NCI-H1048 (cell line): ENCODE measurements at places on chromosomes 13 and 19.

GRCh38 chr13:28455580-28456194 lies 39.2 kb downstream of the FLT1 start:
- DNase-seq, result no peak

- DNase-seq, result no peak
These were observed 40.8 kb downstream of the GGACT start for GRCh38 chr13:100547791-100548201.

GRCh38 chr13:44128552-44129001 lies 245.0 kb upstream of the SERP2 start:
- DNase-seq, result no peak

- no peak for DNase-seq
These were observed 13.6 kb upstream of the STRN4 start for GRCh38 chr19:46759817-46760333.

GRCh38 chr13:28754698-28755545 lies 36.2 kb upstream of the SLC46A3 start:
- DNase-seq, result no peak

DNA sequence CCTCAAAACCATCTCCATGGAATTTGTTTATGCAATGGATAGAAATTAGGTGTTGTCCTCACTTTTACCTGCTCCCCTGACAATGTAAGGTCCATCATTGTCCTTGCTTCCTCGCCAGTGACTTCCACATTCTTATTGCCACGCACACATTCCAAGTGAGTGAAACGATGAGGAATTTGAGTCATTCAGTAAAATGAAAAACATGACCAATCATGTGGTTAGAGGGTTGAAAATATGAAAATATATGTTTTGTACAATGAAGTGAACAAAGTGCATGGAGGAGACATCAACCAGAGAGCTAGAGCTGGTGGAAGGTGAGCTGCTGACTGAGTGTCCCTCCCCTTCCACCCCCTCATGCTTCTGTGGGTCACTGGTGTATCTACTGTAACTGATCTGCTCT lies 91.7 kb downstream of the ATP8A2 start:
- no peak for DNase-seq

DNA sequence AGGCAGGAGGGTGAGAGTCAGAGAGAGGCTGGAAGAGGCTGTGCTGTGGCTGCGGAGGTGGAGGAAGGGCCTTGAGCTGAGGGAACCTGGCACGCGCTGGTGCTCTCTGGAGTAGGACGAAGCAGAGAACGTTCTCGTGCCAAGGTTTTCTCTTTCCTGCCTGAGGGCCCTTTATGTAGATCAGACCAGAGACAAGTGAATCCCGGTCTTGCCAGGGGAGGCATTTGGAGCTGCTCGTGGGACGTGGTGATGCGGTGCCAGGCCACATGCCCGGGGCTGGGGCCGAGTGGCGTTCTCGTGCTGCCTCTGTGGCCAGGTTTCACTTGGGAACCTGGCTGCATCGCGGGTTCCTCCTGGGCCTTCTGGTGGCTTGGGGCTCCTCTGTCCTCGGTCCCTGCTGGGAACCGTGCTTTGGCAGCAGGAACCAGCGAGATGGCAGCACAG lies 54.2 kb downstream of the KDM4B start:
- no peak for DNase-seq

GRCh38 chr19:29448046-29448445 lies 77.7 kb upstream of the VSTM2B start:
- DNase-seq, result no peak

DNA sequence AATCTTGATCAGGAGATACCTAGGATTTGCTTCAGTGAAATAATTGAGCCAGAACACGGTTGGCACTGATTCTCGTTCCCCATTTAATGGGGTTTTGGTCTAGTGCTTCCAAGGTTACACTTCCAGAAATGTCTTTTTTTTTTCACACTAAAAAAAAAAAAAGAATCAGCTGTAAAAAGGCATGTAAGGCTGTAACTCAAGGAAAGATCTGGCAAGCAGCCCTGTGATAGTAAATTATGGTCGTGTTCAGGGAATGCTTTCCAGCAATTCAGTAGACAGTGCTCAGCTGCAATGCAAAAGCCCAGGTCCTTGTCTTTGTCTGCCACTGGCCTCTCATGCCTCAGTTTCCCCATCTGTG lies 27.2 kb upstream of the NDUFS7 start:
- DNase-seq, result no peak

DNA sequence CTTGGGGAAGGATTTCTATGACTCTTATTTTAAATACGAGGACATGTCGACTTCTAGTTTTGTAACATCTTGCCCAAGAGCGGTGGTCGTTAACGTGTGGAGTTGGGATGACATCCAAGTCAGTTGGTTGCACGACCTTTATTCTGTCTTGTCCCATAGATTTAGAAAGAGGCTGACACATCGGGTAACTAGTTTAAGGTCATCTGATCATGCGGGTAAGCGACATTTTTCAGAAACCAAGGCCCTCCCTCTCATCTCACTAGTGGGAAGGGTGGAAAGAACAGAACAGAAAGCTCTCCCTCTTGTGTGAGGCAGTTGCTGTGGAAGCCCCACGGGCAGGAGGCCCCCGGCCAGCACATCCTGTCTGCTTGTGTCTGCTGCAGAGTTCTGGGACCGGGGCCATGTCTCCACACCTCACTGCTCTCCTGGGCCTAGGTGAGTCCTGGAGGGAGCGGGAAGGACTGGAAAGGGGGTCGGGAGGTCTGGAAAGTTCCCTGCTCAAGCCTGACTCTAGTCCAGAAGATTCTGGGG lies at the start of gene LAIR2:
Gene LAIR2, plus strand, starts transcription at position 314 of the 531 bp plus-strand sequence. Its CDS starts 88 bp downstream, at position 402.
- DNase-seq, result no peak

DNA sequence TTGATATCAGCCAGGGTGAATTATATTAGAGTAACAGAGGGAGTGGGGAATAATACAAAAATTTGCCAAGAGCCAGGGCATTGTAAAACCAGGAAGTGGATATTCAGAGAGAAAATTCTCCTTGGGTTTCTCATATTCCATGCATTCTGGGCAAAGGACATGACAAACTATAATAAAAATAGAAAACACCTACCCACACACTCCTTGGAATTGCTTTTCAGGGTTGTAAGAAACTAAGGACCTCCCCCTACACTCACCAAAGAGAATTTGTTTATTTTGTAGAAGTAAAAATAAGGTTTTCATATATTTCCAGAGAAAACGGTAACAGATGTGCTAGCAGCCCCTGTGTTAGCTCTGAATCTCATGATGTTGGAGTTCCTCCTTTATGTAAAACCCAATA lies 649.6 kb downstream of the SLITRK1 start:
- no peak for DNase-seq

- no peak for DNase-seq
These were observed 10.6 kb upstream of the LRRC25 start for GRCh38 chr19:18408053-18408476.

DNA sequence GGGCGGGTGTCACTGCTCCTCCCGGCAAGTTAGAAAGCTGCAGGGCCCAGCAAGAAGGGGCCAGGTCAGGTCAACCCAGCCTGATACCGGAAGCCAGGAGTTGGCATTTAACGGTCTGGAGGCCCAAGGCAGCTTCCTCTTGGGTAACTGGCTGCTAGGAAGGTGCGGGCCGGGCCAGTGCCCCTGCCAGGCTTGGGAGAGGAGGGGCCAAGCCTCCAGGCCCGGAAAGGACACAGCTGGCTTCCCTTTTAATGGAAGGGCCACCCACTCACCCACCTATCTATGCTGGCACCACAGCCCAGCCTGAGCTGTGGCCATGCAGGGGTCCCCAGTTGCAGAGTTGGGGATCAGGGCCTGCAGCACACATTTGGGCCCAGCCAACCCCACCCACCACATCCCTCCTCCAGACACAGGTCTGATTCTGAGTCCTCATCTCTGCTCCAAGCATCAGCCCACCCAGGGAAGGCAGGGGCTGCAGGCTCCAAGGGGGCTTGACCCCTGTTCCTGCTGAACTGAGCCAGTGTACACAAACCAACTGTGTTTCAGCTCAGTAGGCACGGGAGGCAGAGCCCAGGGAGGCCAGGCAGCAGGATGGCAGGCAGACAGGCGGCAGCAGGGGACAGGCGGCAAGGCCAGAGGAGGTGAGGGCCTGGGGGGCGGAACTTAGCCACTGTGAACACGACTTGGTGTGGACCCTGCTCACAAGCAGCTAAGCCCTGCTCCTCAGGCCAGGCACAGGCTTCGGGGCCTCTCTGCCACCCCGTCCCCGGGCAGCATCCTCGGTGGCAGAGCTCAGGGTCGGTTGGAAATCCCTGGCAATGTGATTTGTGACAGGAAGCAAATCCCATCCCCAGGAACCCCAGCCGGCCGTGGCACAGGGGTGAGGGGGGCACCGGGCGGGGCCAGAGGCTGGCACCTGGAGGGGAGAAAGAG lies 40.8 kb downstream of the ZSWIM4 start:
- DNase-seq, result no peak

GRCh38 chr13:51636349-51636890 lies 52.2 kb downstream of the WDFY2 start:
- DNase-seq, result no peak

GRCh38 chr13:41643507-41643906 lies 186.2 kb downstream of the RGCC start:
- DNase-seq, result peak; percentile 18

DNA sequence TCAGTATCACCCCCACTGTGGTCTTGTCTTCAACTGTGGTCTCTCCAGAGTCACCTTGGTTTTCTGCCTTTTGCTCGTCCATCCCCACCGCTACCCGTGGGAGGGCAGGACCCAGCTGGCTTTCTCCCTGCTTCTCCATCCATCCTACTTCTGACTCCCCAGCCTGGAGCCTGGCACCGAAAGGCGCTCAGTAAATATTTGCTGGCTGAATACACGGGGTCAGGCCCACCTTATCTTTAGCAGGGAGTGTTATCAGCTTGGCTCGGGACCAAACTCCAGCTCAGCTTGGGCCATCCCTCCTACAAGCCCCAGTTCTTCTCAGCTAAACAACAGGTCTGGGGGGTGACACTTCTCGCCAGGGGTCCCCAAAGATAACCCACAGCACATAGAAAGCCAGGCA lies 62.0 kb upstream of the KLF2 start:
- DNase-seq, result no peak

GRCh38 chr19:36169084-36169760 lies 17.0 kb upstream of the COX7A1 start:
- DNase-seq, result no peak

- no peak for DNase-seq
These were observed 900.1 kb downstream of the PCDH9 start for GRCh38 chr13:66329988-66330451.

DNA sequence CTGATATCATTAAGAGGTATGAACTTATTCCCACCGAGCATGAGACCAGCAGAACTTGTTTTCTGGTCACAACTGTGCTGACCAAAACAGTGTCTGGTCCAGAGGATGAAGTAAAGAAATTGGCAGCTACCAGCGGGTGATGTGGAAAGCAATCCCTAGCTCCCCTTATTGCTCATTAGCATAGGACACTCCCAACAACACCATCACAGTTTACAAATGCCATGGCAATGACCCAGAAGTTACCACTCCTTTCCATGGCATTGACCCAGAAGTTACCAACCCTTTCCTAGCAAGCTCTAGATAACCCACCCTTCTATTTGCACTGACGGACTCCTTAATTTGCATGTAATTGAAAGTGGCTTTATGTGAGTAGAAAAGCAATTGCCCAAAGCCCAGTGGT lies 1856.1 kb downstream of the OLFM4 start:
- no peak for DNase-seq

- DNase-seq, result no peak
These were observed 5.0 kb downstream of the SIGLEC9 start for GRCh38 chr19:51129716-51130115.

DNA sequence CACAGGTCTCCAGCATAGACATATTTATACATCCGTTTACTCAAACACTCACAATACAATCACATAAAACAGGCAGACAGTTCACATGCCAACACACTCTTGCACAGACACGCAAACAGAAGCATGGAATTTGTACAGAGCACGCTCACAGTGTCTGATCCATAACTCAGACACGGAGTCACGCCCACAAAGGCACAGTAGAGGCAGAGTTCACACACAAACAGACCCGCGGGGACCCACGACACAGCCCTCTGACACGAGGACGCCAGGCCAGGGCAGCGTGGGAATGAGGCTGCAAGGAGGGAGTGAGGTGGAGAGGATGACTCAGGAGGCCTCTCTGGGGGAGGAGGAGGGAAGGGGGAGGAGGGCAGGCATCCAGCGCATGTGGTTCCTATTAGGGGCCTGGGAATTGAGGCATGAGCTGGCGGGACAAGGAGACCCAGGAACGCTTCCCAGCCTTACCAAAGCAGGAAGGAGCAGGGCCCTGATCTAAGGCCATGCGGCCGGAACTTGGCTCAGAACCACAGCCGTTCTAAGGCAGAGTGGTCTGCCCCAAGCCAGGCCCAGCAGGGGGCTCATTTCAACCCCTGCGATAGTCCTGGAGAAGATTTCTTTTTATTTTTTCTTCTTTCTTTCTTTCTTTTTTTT lies 9.1 kb upstream of the OLFM2 start:
- no peak for DNase-seq

GRCh38 chr19:54392105-54392504 lies 23.2 kb upstream of the TTYH1 start:
- no peak for DNase-seq

DNA sequence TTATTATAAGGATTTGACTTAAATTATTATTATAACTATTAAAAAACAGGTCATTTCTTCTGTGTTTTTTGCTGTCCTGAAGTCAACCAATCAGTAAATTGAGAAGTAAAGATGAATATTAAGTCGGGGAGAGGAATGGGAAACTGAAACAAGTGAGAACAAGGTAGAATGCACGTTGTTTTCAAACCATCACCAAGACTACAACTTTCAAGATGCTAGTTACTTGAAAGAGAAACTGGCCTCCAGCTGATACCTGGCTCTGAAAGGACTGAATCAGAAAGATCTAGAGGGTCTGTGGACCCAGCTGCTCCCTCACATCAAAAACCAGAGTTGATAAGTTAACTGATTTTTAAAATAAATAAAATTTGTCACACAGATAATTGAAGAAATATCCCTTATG lies 1301.5 kb upstream of the ATXN8OS start:
- DNase-seq, result no peak

- no peak for DNase-seq
These were observed 2428.4 kb downstream of the PCDH9 start for GRCh38 chr13:64801768-64802167.

GRCh38 chr19:40703029-40703755 lies 12.7 kb upstream of the NUMBL start:
- DNase-seq, result no peak

DNA sequence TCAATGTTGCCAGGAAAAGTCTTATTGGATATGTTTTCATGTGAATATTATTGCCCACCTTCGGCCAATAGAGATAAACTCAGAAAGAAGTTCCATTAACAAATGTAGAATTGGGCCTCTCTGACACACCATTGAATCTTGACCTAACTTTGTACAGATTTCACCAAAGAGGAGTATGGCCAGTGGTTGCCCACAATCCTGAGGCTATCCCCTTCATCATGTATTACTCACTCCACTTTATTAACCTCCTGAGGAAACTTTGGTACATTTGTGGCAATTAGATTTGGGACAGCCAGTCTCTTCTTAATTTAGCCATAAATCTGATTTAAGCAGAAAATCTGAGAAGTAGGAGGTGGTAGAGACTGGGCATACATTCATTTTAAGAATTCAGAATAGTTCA lies 53.3 kb upstream of the POSTN start:
- no peak for DNase-seq

- DNase-seq, result no peak
These were observed 471.7 kb downstream of the EFNB2 start for GRCh38 chr13:106063591-106064313.

- DNase-seq, result no peak
These were observed 5.8 kb upstream of the ONECUT3 start for GRCh38 chr19:1747285-1748114.

GRCh38 chr13:84417416-84417815 lies 535.1 kb upstream of the SLITRK1 start:
- DNase-seq, result no peak
